ENCODE measurements at places on chromosomes 6 and 20. TPM values are rescaled to one million over a fixed set of nuclear protein-coding genes. Genes with fewer than 3 reads are reported as not detected.

THBS2 gene
- total RNA-seq: 1,212 TPM

MYL9 gene
- total RNA-seq: 11.6 TPM

DUSP22 gene
- 18.4 TPM for total RNA-seq

IP6K3 gene
- total RNA-seq: not detected

CLVS2 gene
- not detected for total RNA-seq

LY6G6C gene
- total RNA-seq: not detected

ID4 gene
- 40.4 TPM for total RNA-seq

PSORS1C2 gene
- total RNA-seq: not detected

GATA5 gene
- total RNA-seq: 1.3 TPM

SIM1 gene
- not detected for total RNA-seq

ADGRB3 gene
- 1.4 TPM for total RNA-seq

NOTCH4 gene
- total RNA-seq: 2.2 TPM

CDH26 gene
- 0.12 TPM for total RNA-seq

OR2J3 gene
- not detected for total RNA-seq

CFAP206 gene
- total RNA-seq: 0.31 TPM

SLCO4A1 gene
- 0.53 TPM for total RNA-seq

BMP6 gene
- 5.4 TPM for total RNA-seq

CFB gene
- total RNA-seq: 20.3 TPM

WFDC12 gene
- not detected for total RNA-seq

PRDM13 gene
- total RNA-seq: not detected

C20orf141 gene
- total RNA-seq: not detected
